NCI-H1417 treated with DMSO at 0.1 percent for 48 hours (cell line): ENCODE measurements at places on chromosomes 2 and 18.

DNA sequence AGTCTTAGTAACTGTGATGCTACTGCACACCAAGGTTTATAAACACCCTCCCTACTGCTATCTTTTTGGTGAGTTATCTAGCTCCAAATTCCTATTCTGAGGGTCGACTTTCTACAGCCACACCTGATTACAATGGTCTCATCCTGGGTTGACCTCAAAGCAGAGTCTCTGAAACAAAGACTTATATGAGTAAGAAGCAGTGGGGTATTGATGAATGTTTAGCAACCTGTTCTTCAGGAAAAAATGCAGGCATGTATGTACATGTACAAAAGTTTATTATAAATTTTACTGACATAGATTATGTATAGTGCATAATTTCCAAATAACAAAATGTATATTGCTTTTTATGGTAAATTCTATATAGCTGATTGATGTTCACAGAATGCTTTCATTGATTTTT is 51.6 kb upstream of the FMNL2 start:
- DNase-seq: no peak

DNA sequence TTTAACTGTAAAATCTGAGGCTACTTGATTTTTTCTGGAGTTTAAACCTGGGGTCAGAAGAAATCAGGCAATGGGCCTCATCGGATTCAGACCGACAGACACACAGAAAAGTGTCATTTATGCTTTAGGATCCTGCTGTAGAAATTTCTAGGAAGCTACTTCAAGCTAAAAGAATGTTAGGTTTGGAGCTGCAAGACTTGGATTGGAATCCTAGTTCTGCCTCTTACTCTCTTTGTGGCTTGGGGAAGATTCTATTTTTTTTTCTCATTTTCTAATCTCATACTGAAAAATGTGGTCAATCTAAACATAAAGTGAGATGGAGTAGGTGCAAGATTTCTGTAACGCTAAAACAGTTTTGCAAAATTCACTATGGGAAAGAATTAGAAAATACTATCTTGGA is 48.8 kb upstream of the KCNE4 start:
- DNase-seq: no peak

DNA sequence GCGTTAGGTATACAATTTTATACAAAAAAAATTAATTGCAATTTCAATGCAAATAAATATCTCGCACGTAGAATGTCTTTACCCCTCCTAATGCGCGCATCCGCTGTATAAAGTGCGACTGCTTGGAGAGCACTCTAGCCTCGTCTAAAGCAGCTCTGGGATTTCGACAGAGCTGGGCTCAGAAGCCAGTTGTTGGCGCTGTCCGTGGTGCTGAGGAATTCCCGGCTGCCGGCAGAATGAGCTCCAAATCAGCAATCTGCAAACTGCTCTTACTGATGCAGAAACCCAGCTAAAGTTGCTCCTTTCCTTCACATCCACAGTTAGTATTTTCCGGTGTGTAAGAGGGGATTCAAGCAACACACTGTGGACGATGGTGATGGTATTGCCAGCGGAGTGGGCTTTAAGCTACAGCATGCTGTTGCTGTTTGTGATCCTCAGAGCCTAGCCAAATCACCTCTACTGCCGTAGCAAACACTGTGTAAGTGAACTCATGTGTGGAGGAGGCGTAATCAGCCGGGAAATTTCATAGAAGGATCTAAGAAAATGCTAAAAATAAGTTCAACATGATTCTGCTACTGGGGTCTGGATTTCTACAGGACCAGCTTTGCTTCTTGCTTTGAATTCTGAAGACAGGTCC is at the start of gene VWC2L:
TSS of gene VWC2L (plus strand) at position 137 of the 637 bp plus-strand sequence. CDS start 3,140 bp downstream, outside the sequence.
- no peak for DNase-seq

DNA sequence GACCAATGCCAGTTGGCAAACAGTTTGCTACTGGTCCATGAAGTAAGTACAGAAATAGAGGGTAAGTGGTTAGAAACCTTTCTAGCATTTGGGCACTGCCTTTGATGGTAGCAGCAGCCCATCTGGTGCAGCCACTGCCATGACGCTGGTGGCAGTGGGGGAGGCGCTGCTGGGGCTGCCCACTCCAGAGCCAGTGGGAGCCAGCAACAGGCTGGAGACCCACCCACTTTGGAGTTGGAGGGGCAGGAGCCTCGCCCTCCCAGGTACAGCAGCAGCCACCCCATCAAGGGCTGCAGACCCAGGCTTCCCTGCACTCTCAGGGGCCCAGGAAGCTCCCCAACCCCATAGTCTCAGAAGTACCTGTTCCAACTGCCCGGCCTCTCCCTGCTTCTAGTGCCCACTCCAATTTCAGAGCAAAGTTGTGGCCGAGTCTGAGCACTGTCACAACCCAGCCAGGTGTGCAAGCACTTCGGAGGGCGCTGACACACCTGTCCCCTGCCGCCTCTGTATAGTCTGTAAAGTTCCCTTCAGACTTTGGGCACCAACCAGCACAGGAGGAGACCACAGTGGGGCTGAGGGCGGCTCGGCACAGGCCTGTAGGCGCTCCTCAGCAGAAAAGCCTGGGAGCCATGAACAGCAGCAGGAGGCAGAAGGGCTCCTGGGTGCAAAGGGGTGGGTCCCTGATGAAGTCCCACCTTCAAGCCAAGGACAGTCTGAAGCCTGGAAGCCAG is 125.6 kb upstream of the CCDC150 start:
- no peak for DNase-seq

- no peak for DNase-seq
Measured at GRCh38 chr2:118124288-118124891, 36.1 kb downstream of the INSIG2 start.

- DNase-seq: no peak
Measured at GRCh38 chr18:21456428-21457178, 143.9 kb downstream of the ESCO1 start.
